ENCODE measurements at places on chromosomes 7 and 10.

DNA sequence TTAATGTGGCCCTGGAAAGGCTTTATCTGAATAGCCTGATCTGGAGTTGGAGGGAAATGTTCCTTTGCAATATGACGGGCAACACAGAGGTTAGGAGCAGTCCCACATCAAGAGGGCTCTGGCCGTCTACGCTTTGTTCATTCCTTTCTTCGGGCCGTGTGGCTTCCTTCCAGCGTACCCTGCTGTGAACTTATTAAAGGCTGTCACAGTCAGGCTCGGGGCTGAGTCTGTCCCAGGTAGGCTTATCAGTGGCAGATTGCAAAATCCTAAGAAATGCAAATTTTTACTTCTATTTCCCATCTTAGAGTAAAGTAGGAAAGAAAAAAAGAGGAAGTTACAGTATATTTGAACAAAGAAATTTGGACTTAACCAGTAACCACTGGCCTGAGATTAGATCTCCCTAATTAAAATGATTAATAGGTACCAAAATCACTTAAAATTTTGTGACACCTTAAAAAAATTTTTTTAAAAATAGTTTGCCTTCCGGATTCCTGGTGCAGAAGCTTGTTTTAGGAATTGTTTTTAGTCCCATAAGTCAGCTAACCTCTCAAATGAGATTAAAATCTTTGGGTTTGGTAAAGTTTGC, 453.1 kb upstream of the MKI67 start:
- DNase-seq, result no peak

- DNase-seq, result no peak
Measured at GRCh38 chr10:43746906-43747305, 98.2 kb upstream of the ZNF32 start.

DNA sequence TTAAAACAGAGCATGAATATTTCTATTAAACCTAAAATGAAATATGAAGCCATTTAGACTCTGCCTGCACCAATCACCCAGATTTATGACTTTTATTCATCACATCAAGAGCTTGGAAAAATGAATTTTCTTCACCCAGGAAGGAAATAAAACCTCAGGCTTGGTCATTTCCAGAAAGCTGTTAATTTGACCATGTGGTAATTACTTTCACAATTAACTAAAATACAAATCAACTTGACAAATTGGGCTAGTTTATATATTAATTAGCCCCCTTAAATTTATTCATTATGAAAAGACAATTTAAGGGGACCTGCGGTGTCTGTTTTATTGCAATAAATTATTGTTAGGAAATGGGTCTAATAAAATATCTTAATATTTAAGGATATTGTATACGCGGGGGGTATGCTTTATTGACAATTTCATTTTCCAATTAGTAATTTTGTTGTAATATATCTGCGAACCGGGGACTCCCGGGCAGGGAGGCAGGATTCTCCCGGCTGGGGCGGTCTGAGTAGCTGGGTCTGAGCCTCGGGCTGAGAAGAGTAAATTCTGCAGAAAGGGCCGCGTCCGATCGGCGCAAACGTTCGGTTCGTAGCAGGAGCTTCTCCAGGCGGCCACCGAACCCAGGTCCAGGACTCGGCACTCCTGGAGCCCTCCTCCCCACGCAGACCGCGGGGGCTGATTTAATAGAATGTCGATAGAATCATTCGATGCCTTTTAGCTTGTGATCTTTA, 9.4 kb upstream of the MNX1 start:
- DNase-seq, result no peak

- no peak for DNase-seq
Measured at GRCh38 chr10:17599089-17599488, 18.1 kb downstream of the HACD1 start.

DNA sequence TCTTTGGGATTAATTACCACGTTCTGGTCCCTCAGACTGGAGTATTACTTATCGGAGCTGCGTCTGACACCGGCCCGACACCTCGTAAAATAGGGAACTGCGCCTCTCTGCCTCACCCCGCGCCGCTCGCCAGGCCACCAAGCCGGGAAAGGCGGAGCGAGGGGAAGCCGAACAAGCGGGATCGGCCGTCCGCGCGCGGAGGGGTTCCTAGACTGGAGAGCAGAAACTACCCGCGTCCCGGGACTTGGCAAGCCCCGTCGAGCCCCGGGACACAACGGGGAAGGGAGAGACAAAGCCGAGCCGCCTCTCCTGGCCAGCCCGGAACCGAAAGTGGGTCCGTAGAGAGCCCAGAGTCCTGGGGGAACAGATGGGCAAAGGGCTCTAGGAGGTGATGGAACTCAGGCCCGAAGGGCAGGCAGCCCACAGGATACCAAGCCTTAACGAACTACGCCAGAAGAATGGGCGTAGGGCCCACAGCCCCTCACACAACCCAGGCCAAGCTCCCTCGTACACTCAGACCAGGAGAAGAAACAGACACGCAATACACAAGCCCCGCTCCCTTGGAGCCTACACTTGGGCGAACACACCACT, 6.5 kb downstream of the LBX1 start:
- no peak for DNase-seq

DNA sequence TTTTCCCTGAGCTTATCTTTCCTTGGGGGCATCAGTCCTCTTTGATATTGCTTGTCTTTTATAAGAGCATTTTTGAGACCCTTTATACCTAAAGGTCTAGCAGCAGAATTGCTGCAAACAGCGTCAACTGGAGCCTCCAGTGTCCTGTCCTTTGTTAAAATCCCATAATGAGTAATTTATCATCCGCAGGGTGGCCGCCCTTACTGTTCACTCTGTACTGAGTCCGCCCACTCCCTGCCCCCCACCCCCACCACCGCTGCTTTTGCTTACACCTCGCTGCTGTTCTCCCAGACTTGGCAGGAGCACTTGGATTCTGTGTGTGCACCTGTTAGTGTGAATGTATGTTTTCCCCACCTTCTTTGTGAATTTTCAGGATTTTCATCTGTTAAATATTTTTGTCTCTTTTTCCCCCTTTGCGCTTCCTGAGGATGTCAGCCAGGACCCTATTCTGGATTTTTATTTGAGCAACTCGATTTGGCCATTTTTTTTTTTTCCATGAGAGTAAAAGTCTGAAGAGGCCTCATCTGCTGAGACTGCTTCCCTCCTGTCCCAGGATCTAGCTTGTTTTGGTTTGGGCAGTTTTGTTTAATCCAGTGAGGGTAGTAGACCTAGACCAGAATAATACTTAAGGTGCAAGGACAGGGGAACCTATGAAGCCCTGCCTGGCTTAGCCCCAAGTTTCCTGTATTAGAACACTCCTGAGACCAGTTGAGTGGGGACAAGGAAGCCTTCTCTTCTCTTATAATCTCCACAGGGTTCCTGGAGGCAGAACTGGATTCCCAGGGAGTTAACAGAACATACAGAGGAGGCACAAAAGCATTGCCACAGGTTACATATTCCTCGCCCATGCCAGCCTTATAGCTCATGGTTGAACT, 8.2 kb downstream of the AGFG2 start:
- no peak for DNase-seq

GRCh38 chr10:90587081-90587491, 270.8 kb downstream of the HTR7 start:
- peak; percentile 75 for DNase-seq

DNA sequence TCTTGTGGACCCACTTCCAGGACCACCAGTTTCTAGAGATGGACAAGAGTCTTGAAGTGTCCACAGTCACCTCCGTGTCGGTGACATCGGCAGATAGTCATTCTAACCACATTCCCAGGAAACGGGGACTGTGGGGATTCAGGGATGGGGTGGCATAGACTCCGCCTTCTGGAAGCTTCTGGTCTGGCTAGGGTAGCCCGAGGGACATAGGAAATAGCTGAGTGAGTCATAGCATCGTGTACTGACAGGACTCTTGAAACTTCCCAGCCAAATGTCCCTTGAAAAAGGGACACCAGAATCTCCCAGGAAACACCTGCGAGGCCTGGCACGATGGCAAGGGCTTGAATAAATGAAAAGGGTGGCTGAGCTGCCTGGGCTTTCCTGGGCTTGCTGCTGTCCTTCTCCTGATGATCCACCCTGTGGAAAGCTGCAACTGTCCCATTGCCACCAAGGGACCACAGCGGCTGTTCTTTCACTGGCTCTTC, 84.1 kb upstream of the LRRC4 start:
- DNase-seq, result no peak

DNA sequence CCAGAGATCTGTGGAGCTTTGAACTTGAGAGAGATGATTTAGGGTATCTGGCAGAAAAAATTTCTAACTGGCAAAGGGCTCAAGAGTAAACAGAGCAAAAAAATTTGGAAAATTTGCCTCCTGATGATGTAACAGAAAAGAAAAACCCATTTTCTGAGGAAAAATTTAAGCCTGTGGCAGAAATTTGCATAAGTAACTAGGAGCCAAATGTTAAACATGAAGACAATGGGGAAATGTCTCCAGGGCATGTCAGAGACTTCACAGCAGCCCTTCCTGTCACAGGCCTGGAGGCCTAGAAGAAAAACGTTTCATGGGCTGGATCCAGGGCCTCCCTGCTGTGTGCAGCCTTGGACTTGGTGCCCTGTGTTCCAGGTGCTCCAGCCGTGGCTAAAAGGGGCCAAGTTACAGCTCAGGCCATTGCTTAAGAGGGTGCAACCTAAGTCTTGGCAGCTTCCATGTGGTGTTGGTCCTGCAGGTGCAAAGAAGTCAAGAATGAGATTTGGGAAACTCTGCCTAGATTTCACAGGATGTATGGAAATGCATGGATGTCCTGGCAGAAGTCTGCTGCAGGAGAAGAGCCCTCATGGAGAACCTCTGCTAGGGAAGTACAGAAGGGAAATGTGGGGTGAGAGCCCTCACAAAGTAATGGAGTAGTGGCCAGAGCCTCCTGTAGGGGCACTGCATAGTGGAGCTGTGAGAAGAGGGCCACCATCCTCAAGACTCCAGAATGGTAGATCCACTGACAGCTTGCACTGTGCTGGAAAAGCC, 8.1 kb downstream of the SEMA3D start:
- no peak for DNase-seq

GRCh38 chr7:94069162-94069739, 65.1 kb upstream of the BET1 start:
- no peak for DNase-seq

- DNase-seq, result no peak
Measured at GRCh38 chr10:117619223-117619622, 76.7 kb downstream of the EMX2 start.

- no peak for DNase-seq
Measured at GRCh38 chr10:77964811-77965210, 38.3 kb upstream of the DLG5 start.

DNA sequence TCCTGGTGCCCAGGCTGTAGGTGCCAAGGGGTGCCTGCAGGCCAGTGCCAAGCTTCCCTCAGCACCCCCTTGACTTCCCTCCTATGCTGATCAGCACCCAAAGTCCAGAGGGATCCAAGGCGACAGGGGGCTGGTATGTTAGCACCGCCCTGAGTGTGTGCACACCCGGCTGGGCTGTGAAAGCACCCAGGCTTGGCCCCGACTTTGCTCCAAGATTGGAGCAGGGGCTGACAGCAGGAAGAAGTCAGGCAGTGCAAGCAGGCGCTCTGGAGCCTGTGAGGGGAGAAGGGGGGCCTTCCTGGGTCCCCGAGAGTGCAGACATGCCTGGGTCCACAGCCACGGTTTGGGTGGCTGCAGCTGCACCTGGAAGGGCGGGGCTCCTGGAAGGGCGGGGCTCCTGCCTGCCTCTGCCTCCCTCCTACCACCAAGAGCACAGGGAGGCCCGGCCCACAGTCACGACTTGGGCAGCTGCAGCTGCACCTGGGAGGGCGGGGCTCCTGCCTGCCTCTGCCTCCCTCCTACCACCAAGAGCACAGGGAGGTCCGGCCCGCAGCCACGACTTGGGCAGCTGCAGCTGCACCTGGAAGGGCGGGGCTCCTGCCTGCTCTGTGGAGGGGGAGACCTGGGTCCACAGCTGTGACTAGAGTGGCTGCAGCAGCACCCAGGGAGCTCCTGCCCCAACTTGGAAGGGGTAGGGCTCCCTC, 30.2 kb upstream of the ZMYND11 start:
- no peak for DNase-seq

DNA sequence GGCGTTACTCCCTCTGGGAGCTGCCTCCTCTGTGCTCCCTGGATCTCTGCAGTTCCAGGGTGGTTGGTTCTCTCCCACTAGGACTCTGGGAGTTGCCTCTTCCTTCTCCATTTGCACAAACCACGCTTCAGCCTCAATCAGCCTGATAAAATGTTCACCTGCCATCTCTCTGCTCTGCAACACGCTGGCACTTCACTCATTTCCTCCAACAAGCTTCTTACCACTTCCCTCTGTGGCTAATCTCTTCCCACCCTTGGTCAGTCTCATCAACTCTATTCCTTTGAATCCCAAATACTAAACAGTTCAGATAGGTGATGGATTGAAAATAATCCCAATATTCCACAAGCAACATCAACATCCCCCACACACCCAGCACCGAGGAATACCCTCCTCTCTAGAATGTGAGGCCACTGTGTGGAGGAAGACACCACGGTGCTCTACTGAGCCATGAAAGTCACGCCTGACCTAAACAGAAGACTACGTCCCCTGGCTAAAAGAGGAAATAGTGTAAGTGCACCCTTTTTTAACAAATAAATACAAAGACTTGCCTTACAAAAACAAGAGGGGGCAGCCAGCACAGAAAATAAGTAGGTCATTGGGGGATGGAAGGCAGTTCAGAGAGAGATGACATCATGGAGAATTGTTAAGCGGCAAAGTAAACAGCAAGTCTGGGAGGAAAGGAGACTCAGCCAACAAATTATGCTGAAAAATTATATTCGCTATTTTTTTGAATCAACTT, 1.9 kb upstream of the FAM170B start:
- DNase-seq, result no peak

GRCh38 chr7:125184801-125185200, 255.2 kb upstream of the POT1 start:
- DNase-seq, result no peak

- no peak for DNase-seq
Measured at GRCh38 chr10:122279725-122280141, 8.6 kb downstream of the BTBD16 start.

DNA sequence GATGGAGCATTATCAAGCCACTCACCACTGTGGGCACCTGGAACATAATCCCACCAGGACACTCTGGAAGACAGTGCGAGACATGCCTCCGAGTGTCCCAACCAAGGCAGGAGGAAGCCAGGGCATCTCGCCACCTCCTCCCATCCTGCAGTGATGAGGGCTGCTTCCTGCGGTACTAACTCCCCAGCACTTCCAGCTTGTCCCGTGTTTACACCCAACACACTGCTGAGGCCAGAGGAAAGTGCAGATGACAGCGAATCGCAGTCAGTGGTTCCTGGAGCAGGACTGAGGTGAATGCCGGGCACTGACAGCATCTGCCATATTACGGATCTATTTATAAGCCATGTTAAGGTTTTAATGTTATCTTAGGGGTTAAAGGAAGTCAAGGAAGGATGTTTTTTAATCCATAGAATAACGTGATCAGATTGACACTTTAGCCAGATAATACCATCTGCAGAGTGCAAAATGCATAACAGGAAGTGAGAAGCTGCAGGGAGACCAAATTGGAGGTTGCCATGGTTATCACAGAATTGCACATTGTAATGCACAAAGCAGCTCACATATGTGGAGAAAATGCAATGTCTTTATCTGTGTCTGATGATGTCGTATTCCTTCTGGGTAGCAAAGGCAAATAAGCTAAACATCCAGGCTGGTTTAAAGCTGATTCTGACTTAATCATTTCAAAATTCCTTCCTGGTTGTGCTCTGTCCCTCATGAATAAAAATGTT, 314.1 kb upstream of the C7orf33 start:
- DNase-seq, result no peak
